Right ventricle myocardium inferior (tissue), 1 donor: ENCODE measurements at places on chromosomes 13 and 19.
A peak's percentile ranks its signal among the peaks of the same experiment; 100 is the strongest.

- DNase-seq, result no peak
Measured at GRCh38 chr19:47650700-47651099, 41.8 kb downstream of the BICRA start.

- DNase-seq, result peak; percentile 16
Measured at GRCh38 chr19:49975051-49975450, 14.1 kb upstream of the SIGLEC11 start.

DNA sequence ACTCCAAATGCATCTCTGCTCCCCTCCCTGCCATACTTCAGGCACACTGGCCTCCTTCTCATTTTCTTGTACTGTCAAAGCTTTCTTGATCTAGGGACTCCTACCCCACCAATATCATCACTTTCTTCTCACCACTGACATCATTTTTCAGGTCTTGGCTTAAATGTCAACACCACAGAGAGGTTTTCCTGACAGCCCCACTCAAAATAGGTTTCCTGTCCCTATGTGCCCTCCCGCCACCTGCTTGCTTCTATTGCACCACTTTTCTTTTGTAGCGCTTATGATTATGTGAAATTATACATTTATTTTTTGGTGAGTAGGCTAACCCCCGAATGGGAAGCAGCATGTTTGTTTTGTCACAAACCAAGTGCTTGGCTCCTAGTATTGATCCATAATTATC, 164.6 kb downstream of the NDFIP2 start:
- DNase-seq, result no peak

GRCh38 chr19:55418185-55418584, 10.6 kb upstream of the UBE2S start:
- no peak for DNase-seq
